Right lobe of liver (tissue), 6 donors: ENCODE measurements at places on chromosomes 5 and 9. TPM values are rescaled to one million over a fixed set of nuclear protein-coding genes. Genes with fewer than 3 reads are reported as not detected.

GRCh38 chr9:98732801-98733200, 24.1 kb upstream of the GABBR2 start:
- H3K36me3 ChIP-seq = no peaks in the 10 kb centered on the region
- H3K4me3 ChIP-seq = no peak overlapping the region
- no peaks in the 10 kb centered on the region for H3K27me3 ChIP-seq
- no peak for DNase-seq
- H3K27ac ChIP-seq = no peak overlapping the region

GRCh38 chr9:90308691-90309090, 333.9 kb downstream of the DIRAS2 start:
- no peaks in the 10 kb centered on the region for H3K4me1 ChIP-seq
- H3K36me3 ChIP-seq = no peaks in the 10 kb centered on the region
- no peak overlapping the region for H3K4me3 ChIP-seq
- no peak overlapping the region for H3K27ac ChIP-seq
- no peaks in the 10 kb centered on the region for H3K27me3 ChIP-seq

GRCh38 chr5:172569861-172570558, 71.1 kb upstream of the NEURL1B start:
- H3K4me1 ChIP-seq = no peaks in the 10 kb centered on the region
- no peak overlapping the region for H3K27ac ChIP-seq
- H3K27me3 ChIP-seq = no peaks in the 10 kb centered on the region
- no peak for DNase-seq

GPX3 gene
- 326 TPM for total RNA-seq

- H3K27me3 ChIP-seq = no peaks in the 10 kb centered on the region
- no peaks in the 10 kb centered on the region for H3K36me3 ChIP-seq
- H3K27ac ChIP-seq = no peak overlapping the region
- no peak for DNase-seq
- H3K4me3 ChIP-seq = no peak overlapping the region
- no peaks in the 10 kb centered on the region for H3K4me1 ChIP-seq
These were observed 121.8 kb downstream of the XRCC4 start for GRCh38 chr5:83199126-83199525.

DMGDH gene
- total RNA-seq = 100.0 TPM

NR2F1 gene
- total RNA-seq = 9.0 TPM

TEX48 gene
- total RNA-seq = not detected

GRCh38 chr5:40260361-40260760, 419.4 kb upstream of the PTGER4 start:
- DNase-seq = no peak
- no peaks in the 10 kb centered on the region for H3K4me1 ChIP-seq
- H3K27me3 ChIP-seq = no peaks in the 10 kb centered on the region
- H3K27ac ChIP-seq = no peak overlapping the region
- H3K4me3 ChIP-seq = no peak overlapping the region

- no peak overlapping the region for H3K27ac ChIP-seq
- H3K27me3 ChIP-seq = no peaks in the 10 kb centered on the region
- DNase-seq = no peak
- no peaks in the 10 kb centered on the region for H3K36me3 ChIP-seq
These were observed 42.2 kb downstream of the COL5A1 start for GRCh38 chr9:134683714-134684374.

DNA sequence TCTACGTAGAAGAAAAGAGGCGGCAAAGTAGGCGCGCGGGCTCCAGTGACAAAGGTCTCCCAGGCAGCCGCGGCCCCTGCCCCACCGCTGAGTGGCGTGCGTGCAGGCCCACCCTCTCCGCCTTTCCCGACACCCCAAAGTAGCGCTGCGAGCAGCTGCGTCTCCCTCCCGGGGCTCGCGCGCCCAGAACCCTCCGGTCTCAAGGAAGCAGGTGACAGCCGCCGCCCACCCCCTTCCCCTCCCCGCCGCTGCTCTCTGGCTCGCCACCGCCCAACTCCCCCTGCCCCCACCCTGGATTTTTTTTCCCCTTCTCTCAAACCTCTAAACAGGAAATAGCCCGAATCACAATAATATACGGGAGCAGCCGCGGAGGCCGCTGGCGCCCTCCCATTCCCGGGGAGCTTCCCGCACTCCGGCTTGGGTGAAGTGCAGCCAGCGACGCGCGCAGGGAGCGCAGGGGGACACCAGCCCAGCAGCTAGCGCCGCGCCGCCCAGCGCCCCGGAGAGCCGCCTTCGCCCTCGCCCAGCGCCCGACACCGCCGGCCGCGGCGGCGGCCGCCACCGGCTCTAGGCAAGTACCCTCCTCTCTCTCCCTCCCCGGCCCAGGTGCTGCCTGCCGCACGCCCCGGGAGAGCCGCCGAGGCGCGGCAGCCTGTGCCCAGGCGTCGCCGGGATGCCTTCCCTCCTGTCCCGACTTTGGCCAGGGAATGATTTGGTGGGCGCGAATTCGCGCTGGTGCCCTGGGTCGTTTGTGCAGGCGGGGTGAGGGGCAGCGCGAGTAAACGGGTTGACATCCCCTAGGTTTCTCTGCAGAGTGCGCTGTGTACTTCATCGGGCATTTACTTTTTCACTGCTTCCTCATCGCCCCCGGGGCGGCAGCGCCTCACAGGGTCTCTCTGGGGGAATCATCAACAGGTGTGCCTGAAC, 52.7 kb upstream of the TJP2 start:
- peaks cover 7% of the 10 kb centered on the region for H3K4me1 ChIP-seq
- H3K27me3 ChIP-seq = no peaks in the 10 kb centered on the region
- peak overlapping the region; percentile 89 for H3K27ac ChIP-seq
- DNase-seq = peak; percentile 71
- H3K36me3 ChIP-seq = no peaks in the 10 kb centered on the region

SLC23A1 gene
- total RNA-seq = 22.1 TPM

DNA sequence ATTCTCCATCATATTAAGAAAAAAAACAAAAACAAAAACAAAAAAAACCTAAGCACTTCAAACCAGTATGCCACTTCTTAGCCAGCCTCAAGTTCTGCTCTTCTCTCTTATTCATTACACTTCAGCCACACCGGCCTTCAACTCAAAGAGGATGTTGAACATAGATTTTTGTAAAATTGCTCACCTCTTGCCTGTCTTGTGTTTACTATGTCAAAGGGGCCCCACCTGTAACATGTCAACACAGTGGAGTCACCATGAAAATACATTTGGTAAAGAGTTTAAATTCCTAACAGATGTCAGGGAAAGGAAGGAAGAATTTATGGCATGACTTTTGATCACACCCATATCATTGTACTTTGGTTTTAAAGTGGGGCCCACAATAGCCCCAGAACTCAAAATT, 121.1 kb upstream of the GHR start:
- H3K36me3 ChIP-seq = no peaks in the 10 kb centered on the region
- H3K27ac ChIP-seq = no peak overlapping the region
- H3K4me3 ChIP-seq = no peak overlapping the region

DNA sequence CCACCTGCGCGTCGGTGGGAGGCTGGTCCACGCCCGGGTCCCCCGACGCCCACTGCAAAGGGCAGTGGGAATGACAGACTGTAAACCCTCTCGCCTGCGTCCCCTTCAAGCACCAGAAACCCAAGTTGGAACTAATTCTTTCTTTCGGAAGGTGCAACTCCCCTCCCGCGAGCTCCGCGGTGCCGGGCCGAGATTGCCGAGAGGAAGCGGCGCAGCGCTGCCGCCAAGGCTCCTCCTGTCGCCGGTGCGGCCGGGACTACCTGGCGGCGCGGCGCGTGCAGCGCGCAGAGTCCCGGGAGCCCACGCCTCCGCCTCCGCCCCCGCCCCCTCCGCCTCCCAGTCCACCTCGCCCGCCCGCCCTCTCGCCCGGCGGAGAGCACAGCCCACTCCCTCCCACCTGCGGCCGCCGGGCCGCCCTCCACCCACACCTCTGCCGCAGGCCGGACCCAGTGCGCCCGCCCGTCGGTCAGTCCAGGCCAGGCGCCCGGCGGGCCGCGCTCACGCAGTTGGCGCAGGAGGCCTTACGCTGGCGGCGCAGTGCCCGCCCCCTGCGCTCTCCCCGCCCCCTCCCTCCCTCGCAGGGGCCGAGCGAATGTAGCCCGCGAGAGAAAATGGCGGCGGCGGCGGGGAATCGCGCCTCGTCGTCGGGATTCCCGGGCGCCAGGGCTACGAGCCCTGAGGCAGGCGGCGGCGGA, at the start of gene MAP3K1:
TSS of gene MAP3K1 (plus strand) at position 587 of the 695 bp plus-strand sequence. CDS start at position 612, 25 bp downstream.
- H3K4me3 ChIP-seq = peak within 1 kb of the TSS; percentile 54
- DNase-seq = peak; percentile 95
- H3K36me3 ChIP-seq = no peaks in the 10 kb centered on the region
- H3K4me1 ChIP-seq = no peaks in the 10 kb centered on the region
- peak within 1 kb of the TSS; percentile 95 for H3K27ac ChIP-seq

GRCh38 chr9:137168904-137169856, 671 bp downstream of the LRRC26 start:
- H3K4me3 ChIP-seq = no peak overlapping the region
- no peaks in the 10 kb centered on the region for H3K36me3 ChIP-seq
- H3K27ac ChIP-seq = no peak overlapping the region
- peaks cover 53% of the 10 kb centered on the region for H3K27me3 ChIP-seq

- peak; percentile 29 for DNase-seq
- H3K27me3 ChIP-seq = no peaks in the 10 kb centered on the region
- H3K4me3 ChIP-seq = no peak overlapping the region
- no peaks in the 10 kb centered on the region for H3K4me1 ChIP-seq
- H3K36me3 ChIP-seq = no peaks in the 10 kb centered on the region
These were observed 36.4 kb upstream of the ADAMTS2 start for GRCh38 chr5:179381691-179382090.

DNA sequence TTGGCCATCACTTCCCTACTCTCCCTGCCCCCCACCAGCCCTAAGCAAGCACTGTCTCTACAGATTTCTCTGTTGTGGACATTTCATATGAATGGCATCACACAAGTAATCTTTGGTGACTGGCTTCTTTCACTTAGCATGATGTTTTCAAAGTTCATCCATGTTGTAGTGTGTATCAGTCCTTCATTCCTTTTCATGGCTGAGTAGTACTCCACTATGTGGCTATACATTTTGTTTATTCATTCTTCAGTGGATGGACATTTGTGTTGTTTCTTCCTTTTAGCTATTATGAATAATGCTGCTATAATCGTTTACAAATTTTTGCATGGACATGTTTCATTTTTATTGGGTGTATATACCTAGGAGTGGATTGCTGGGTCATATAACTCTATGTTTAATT, 84.1 kb downstream of the DAP start:
- DNase-seq = no peak
- H3K36me3 ChIP-seq = peaks cover 20% of the 10 kb centered on the region

DNA sequence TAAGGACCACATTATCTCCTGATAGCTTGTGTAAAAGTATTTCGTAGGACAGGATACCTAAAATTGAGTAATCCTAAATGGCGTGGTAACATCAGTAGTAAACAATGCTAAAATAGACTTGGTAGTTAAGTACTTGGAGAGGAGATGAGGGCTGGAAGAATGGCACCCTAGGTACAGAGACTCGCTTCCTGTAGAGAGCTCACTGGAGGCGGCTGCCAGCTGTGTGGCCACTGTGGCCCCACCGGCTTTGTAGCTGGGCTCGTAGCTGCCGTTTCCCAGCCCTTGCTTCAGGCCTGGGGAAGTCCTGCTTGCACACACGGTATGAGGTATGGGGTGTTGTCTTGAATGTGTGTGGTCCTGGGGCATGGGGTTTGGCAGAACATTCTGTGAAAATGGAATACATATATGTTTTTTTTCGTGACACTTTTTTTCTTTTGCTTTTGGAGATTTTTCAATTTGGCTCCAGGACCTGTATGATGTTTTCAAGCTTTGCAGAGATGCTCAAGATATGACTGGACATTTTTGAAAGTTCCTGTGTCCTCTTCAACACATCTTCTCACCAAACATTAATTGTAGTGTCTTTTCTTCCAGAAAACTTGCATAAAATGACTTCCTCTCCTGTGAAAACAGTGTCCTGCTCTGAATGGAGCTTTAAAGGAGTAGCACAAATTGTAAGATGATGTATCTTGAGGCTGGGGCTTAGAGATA, 58.0 kb downstream of the RCL1 start:
- peaks cover 53% of the 10 kb centered on the region for H3K36me3 ChIP-seq
- peaks cover 10% of the 10 kb centered on the region for H3K4me1 ChIP-seq
- H3K27ac ChIP-seq = no peak overlapping the region
- H3K4me3 ChIP-seq = no peak overlapping the region
- DNase-seq = no peak
- no peaks in the 10 kb centered on the region for H3K27me3 ChIP-seq

GRCh38 chr5:120527251-120527650, 63.2 kb downstream of the PRR16 start:
- H3K27me3 ChIP-seq = no peaks in the 10 kb centered on the region
- no peaks in the 10 kb centered on the region for H3K4me1 ChIP-seq
- no peak for DNase-seq
- H3K36me3 ChIP-seq = no peaks in the 10 kb centered on the region

SAXO1 gene
- total RNA-seq = not detected

SIT1 gene
- 0.18 TPM for total RNA-seq

CDC20B gene
- not detected for total RNA-seq

GRCh38 chr5:34503379-34504253, 152.5 kb upstream of the RAI14 start:
- no peaks in the 10 kb centered on the region for H3K27me3 ChIP-seq
- peak overlapping the region; percentile 56 for H3K27ac ChIP-seq
- H3K4me3 ChIP-seq = peak overlapping the region; percentile 32
- H3K4me1 ChIP-seq = peaks cover 34% of the 10 kb centered on the region

GRCh38 chr5:148446611-148447010, 62.9 kb downstream of the FBXO38 start:
- no peak overlapping the region for H3K27ac ChIP-seq
- no peaks in the 10 kb centered on the region for H3K27me3 ChIP-seq
- no peak for DNase-seq
- no peak overlapping the region for H3K4me3 ChIP-seq
- H3K4me1 ChIP-seq = no peaks in the 10 kb centered on the region
- no peaks in the 10 kb centered on the region for H3K36me3 ChIP-seq

GRCh38 chr9:96617439-96618185, 2.0 kb downstream of the CDC14B start:
- peaks cover 8% of the 10 kb centered on the region for H3K4me1 ChIP-seq
- H3K27me3 ChIP-seq = no peaks in the 10 kb centered on the region
- H3K27ac ChIP-seq = no peak overlapping the region
- no peaks in the 10 kb centered on the region for H3K36me3 ChIP-seq
- no peak for DNase-seq

DNA sequence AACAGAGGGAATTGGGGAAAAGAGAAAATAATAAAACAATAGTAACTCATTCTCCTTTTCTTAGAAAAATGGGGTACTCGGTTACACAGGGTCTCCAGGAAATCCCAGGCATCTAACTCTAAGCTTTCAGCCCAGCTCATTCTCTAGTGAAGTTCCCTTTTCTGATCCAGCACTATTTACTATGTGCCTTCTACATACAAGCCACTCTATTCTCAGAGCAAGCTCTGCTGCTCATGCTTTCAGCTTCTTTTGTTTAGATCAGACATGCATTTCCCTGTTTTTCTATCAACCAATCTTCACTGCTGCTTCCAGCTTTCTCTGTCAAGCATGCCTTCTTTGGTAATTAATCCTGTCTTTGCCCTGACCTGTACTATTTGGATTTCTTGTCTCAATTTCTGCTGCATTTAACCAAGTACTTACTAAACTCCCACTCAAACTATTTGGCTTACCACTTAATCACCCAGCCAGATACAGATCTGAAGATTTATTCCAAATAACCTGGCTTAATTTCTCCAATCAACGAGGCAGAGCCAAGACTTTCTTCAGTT, 25.3 kb downstream of the OSMR start:
- no peak overlapping the region for H3K27ac ChIP-seq
- H3K4me1 ChIP-seq = no peaks in the 10 kb centered on the region
- no peaks in the 10 kb centered on the region for H3K27me3 ChIP-seq
- no peak overlapping the region for H3K4me3 ChIP-seq

PCDHA9 gene
- not detected for total RNA-seq

GRCh38 chr5:6446042-6446441, 2.6 kb upstream of the UBE2QL1 start:
- no peaks in the 10 kb centered on the region for H3K27me3 ChIP-seq
- H3K4me3 ChIP-seq = no peak overlapping the region
- H3K27ac ChIP-seq = no peak overlapping the region
- H3K36me3 ChIP-seq = no peaks in the 10 kb centered on the region

GRCh38 chr9:126690431-126691051, 76.8 kb downstream of the LMX1B start:
- H3K4me3 ChIP-seq = no peak overlapping the region
- H3K4me1 ChIP-seq = no peaks in the 10 kb centered on the region
- no peaks in the 10 kb centered on the region for H3K27me3 ChIP-seq
- peak; percentile 60 for DNase-seq

PCDHA11 gene
- 0.51 TPM for total RNA-seq

FGF1 gene
- total RNA-seq = not detected
